ENCODE measurements at places on chromosomes 7 and 10.
A peak's percentile ranks its signal among the peaks of the same experiment; 100 is the strongest.

GRCh38 chr7:52540041-52540440 lies 495.4 kb upstream of the POM121L12 start:
- no peak for DNase-seq

DNA sequence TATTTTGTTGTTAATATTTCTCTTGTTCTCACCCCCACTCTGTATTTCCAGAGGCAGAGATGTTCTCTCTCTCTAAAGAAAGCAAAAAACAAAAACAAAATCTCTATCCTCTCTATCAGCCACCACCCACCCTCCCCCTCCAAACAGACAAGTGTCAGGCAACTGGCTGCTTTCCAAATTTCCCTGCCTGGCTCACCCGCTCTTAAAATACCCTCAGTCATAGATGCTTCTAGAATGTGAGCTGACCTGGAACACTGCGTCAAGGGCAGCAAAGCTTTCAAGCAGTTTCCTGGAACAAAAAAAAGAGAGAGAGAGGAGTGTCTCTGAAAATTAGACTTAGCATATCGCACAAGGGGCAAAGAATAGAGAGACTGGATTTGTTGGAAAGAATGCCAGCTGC lies 341.0 kb upstream of the ZMIZ1 start:
- no peak for DNase-seq

- no peak for DNase-seq
These were observed 174.7 kb upstream of the TNRC18 start for GRCh38 chr7:5598261-5598761.

- peak; percentile 51 for DNase-seq
These were observed 48.2 kb downstream of the COL26A1 start for GRCh38 chr7:101410743-101411507.

- no peak for DNase-seq
These were observed 25.2 kb downstream of the FGFR2 start for GRCh38 chr10:121572859-121573537.

DNA sequence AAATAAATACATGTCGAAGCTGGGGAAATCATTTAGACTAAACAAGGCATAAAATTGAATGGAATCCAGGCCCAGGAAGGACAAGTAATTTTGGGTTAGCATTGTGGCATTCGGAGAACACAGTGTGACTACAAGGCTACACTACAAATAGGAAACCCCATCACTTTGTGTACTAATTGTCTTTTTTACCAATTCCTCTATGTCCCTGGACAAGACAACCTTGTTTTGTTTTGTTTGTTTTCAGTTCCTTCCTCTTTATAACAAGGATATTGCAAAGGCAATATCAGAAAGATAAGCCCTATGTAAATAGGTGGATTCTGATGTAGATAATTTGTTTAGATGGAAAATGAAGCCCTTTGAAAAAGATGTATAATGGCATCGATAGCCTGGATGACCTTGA lies 215.9 kb upstream of the MKLN1 start:
- DNase-seq, result no peak

GRCh38 chr7:92968502-92968901 lies 132.1 kb upstream of the CDK6 start:
- DNase-seq, result no peak
